ENCODE measurements at places on chromosomes 7 and 10.

GRCh38 chr7:84524714-84525694 is 330.4 kb upstream of the SEMA3A start:
- DNase-seq = no peak

DNA sequence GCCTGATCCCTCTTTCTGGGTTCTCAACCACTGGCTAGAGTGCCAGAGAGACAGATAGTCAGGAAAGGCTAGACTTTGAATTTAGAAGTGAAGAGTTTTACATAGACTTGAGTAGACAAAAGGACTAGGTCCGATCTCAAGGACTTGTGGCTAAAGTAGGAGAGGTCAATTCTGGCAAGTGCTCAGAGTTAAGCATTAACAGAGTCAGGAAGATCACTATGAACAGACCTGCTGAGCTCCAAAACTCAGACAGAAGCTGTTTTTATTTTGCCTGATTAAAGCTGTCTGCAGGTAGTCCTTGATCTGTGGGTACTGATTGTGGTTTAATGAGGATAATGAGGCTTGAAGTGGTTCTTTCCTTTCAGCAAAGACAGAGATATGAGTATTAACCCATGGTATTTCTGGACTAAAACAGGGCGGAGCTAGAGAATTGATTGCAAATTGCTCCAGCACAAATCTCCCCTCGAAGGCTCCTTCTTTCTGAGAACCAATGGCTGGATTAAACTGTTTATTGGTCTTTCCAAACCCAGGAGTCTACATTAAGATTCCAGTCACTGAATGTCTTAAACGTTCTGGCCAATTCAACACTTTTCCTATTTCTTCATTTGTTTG is 423.2 kb downstream of the IPMK start:
- DNase-seq = no peak

- DNase-seq = no peak
Measured at GRCh38 chr7:112891698-112892097, 101.5 kb upstream of the TMEM168 start.

DNA sequence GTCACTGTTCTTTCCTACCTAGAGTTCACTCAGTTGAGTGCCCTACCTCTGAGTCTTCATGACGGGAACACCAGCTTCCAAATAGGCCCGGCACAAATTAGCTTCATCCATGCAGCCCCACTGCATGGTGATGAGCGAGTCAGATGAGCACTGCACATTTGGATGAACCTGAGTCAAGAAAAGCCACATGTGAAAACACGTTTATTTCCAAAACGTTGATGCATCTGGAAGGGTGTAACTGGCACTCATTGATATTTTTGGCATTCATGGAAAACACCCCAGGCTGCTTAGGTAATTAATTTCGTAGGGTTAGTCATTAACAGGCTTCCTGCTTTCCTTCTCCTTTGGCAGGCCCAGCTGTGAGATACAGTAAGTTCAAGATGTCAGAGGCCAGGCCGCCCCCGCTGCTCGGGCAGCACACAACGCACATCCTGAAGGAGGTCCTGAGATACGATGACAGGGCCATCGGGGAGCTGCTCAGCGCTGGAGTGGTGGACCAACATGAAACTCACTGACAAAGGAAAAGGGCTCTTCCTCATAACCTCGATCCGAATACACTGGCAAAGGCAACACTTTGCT is 725.2 kb downstream of the SUGCT start:
- DNase-seq = no peak

GRCh38 chr7:6504996-6505395 is 46.3 kb downstream of the GRID2IP start:
- DNase-seq = no peak

DNA sequence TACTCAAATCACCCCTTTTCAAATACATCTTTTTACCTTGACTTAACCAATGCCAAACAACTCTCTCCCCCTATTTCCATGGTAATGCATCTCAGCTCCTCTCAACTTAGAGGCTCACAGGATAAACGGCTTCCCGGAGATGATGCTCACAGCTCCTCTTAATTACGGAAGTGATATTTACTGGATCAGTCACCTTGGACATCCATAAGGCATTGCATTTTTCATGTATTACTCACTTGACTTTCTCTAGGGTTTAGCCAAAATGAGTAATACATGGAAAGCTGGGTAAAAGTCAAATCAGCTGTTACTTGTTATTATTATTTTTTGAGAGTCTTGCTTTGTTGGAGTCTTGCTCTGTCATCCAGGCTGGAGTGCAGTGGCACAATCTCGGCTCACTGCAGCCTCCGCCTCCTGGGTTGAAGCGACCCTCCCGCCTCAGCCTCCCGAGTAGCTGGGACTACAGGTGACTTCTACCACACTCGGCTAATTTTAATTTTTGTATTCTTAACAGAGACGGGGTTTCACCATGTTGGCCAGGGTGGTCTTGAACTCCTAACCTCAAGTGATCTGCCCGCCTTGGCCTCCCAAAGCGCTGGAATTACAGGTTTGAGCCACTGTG is 73.3 kb upstream of the RHEB start:
- DNase-seq = no peak

- no peak for DNase-seq
Measured at GRCh38 chr10:116163333-116164131, 109.5 kb downstream of the GFRA1 start.

GRCh38 chr7:100642534-100642907 is 1.2 kb upstream of the TFR2 start:
- no peak for DNase-seq

DNA sequence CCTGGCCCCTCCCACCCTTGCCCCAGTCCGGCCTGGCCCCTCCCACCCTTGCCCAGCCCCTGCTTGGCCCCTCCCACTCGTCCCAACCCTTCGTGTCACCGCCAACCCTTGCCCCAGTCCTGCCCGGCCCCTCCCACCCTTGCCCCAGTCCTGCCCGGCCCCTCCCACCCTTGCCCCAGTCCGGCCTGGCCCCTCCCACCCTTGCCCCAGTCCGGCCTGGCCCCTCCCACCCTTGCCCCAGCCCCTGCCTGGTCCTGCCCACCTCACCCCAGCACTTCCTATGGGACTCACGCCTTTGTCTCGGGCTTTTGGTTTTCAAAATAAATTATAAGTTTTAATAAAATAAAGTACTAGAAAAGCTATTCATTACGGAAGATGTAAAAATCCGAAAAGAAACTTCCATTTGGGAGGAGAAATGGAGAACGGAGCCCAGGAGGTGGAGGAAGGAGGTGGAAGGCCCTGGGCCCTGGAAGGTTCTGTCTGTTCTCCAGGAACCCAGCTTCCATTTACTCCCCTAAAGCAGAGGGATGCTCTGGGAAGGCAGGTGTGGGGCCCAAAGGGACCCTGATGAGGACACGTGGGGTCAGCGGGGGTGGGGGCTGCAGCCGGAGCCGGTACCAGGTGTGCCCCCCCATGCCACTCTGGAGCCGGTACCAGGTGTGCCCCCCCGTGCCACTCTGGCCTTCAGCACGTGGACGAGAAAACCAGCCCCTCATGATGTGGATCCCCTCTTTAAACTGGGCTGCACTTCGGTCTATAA is 52.2 kb downstream of the PWWP2B start:
- no peak for DNase-seq

DNA sequence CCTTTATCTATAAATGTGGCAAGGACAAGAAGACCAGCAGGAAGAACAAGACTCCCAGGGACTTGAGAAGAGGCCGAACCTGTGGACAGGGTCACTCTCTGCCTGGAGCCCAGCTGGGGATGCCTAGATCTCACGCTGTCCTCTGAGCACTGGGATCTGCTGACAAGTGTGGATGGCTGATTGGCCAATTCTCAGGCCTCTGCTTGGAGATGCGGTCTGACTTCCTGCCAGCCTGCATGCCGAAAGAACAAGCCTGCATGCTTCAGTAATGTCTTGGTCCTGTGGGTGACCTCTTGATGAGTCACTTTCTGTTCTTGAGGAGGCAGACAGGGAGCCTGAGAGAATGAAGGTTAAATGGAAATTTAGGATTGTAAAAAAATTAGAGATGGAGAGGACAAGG is 84.7 kb downstream of the TMEM178B start:
- DNase-seq = no peak

GRCh38 chr7:3007696-3008095 is 36.0 kb downstream of the CARD11 start:
- no peak for DNase-seq

GRCh38 chr10:37960591-37961137 is 15.8 kb downstream of the ZNF25 start:
- DNase-seq = no peak

- no peak for DNase-seq
Measured at GRCh38 chr10:49653273-49653929, 26.1 kb upstream of the C10orf53 start.

DNA sequence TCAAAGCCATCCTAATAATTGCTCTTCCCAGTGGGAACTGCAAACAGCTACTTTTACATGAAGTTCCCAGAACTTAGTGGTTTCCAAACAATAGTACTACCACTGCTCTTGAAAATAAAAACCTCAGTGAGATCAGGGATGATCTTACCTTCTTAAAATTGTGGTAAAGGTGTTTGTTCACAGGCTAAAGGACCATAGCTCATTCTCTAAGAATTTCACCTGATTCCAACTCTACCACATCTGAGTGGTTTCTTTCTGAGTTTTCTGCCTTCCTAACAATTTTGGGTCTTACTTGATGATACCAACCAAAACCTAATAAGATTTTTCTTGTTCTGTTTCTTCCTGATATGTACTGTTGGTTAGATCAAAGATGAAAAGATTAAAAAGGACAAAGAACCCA is 45.6 kb upstream of the AGBL3 start:
- no peak for DNase-seq

DNA sequence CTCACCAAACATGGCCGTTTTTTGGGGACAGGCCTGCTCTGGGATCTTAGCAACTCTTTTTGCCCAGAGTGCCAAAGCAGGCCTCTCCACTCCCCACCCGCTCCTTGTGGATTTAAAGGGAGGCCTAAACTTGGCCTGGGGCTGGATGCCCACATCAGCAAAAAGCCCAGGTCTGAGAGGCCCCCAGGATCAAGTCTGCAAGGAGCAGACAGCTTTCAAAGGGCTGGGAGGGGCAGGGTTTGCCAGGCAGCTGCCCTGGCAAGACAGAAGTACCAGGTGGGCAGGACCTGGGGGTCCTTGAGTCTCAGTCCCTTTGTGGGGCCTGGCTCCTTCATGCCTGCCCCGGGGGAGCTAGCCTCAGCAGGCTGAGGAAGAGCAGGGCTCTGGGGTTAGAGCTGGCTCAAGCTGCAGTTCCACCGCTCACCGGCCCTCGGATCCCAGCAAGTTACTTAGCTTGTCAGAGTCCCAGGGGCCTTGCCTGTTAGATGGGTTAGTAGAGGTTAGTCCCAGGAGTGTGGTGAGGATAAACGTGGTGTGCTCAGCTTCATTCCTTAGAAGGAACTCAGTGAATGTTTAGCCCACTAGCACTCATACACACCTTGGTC is 56.2 kb downstream of the ARHGAP22 start:
- no peak for DNase-seq

GRCh38 chr10:61475449-61475873 is 22.3 kb upstream of the TMEM26 start:
- DNase-seq = no peak

DNA sequence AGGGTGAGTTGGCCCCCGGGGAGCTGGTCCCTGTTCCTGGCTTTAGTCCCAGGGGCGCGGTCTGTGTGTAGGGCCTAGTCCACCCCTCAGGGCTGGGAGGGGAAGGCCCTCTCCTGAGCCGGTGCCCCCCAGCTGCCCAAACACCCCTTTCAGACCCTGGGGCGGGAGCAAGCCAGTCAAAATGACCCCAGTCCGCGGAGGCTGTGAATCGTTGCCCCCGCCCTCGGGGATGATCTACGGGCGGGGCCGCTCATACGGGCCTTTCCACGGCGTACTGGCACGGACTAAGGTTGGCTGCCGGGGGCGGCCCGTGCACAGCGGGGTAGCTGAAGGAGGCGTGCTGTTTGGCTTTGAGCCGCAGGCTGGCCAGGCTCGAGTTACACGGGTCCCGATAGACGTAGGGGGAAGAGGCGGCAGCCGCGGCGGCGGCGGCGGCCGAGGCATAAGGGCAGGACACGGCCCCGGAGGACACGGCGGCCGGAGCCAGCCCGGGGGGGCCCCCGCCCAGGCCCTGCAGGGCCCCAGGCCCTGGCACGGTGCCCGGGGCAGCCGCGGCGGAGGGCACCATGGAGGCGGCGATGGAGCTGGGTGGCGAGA is 4.3 kb downstream of the ELOVL3 start:
- DNase-seq = peak; percentile 68

- DNase-seq = no peak
Measured at GRCh38 chr7:50665403-50666123, 100.4 kb upstream of the DDC start.

- DNase-seq = no peak
Measured at GRCh38 chr10:115141254-115141653, 48.1 kb downstream of the ATRNL1 start.

- DNase-seq = no peak
Measured at GRCh38 chr7:46565253-46566096, 644.4 kb upstream of the IGFBP3 start.

GRCh38 chr10:62127975-62128374 is 140.7 kb downstream of the RTKN2 start:
- no peak for DNase-seq

DNA sequence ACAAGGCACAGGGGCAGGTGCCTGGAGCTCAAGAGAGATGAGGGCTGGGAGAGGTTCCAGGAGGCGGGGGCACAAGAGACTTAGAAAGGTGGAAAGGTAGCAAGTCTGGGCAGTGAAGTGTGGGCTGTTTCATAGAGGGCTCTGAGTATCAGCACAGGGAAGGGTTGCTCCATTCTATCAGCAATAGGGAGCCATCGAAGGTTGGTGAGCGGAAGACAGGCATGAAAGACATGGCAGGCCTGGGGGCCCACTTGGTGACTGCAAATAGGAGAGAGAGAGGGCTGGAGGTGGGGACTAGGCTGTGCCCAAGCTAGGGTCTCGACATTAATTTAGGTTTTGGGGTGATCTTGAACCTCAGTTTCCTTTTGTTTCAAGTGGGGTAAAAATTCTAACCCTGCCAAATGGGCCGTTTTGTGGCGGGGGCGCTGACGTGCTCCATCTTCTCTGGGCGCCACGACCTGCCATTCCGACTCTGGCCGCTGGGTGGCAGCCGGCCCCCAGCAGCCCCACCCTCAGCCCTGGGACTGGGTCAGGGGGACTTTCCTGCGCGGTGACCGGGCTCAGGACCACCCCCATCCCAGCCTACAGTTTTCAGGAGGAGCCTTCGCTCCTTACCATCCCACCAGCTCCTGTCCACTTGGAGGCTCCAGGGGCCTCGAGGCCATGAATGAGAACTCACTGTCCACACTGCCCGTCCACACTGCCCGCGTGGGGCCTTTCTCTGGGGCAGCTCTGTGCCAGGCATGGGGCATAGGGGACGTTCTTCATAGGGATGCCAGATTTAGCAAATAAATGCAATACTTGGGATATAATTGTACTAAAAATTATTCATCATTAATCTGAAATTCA is 37.2 kb upstream of the PCBD1 start:
- peak; percentile 14 for DNase-seq

DNA sequence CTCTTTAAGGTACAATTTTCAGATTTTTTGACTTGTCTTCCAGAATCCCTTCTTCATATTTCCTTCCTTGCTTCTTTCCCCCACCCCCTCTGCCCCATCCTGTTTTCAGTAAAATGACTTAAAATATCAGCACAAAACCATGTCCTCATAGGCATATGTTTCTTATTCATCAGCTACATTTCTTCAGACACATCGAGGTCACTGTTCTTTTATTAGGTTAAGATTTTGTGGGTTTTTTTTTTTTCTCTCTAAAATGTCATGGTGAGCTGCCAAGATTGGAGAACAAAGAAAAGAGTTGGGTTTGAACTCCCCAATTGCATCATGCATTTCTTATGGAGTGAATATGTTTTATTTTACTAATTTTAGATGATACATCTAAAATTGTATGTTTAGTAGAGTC is 35.8 kb downstream of the LAMB4 start:
- DNase-seq = no peak
